Epithelial cell of proximal tubule (primary cell): ENCODE measurements at places on chromosomes 7 and 10. TPM values are rescaled to one million over a fixed set of nuclear protein-coding genes. Genes with fewer than 3 reads are reported as not detected.

Gene SPRN
- total RNA-seq, result 0.12 and 0.51 TPM in 2 replicates

Gene LRRC4
- total RNA-seq, result 1.1 and 1.3 TPM in 2 replicates

- no peak for DNase-seq
Observed at GRCh38 chr10:83917537-83918506, 221.5 kb upstream of the GHITM start.

- no peak for DNase-seq
Observed at GRCh38 chr10:31792745-31793144, 135.9 kb downstream of the ARHGAP12 start.

GRCh38 chr10:125709553-125710474 lies 9.7 kb upstream of the EDRF1 start:
- DNase-seq, result no peak

DNA sequence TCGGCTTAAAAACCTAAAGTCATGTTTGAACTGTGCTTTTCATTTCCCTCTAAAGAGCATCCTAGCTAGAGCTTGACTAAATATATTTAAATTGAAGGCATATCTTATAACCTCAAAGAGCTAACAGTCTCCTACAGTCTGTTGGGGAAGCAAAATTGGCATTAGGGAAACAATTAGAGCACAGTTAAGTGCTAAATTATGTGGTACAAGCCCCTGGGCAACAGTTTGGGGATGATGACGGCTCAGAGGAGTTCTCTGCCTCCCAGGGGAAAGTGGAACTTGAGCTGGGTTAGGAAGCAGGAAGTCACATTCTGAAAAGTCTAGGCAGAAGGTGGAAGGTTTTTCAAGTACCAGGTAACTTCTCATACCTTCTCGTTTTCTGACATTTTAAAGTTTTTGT lies 18.6 kb upstream of the GOT1 start:
- no peak for DNase-seq

DNA sequence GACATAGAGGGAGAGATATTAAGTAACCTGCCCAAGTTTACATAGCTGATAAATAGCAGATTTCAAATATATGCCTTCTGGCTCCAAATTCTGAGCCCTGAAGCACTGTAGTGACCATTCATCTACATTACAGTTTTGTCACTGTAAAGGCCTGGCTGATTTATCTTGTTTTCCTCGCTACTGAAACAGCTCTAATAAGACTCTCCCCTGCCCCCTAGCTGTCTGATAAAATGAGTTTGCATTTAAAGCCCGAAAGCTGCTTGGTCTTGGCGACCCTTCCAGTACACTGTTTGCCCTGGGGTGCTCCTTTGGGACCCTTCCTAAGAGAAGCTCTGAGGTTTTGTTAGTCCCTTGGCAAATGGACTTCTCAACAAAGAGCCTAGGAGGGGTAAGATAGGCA lies 59.7 kb upstream of the RAB11FIP2 start:
- DNase-seq, result no peak

DNA sequence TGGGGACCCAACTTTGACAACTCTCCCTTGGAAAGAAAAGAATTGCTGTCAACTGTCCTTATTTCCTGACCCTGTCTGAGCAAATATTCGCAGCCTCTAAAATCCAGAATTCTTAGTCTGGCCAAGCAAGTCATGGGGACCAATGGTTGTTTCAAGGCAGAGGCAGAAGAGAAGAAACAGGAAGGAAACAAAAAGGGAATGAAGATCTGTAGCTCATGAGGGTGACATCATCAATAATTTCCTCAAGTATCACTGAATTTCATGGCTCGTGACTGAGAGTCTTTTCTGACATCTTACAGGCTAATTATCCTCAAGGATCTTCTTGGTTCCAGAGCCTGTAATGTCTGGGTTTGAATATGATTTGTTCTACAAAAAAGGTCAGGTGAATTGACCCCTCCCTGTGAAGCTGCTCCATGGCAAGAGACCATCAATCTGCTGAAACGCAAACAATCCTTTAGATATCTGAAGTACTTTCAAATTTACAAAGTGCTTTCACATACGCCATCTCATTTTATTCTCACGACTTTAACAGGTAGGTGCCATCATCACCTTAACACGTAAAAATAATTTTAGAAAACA lies 5.8 kb downstream of the CDK6 start:
- DNase-seq, result no peak

- no peak for DNase-seq
Observed at GRCh38 chr7:42736931-42737330, 174.9 kb downstream of the C7orf25 start.
